Activated CD4-positive, alpha-beta T cell treated with anti-CD3 and anti-CD28 coated beads, Interleukin-2, Interleukin-4, amounts not matched to agents 100 ng/mL and 50 ng/mL, durations not matched to agents 16 hours and 8 hours (primary cell): ENCODE measurements at places on chromosomes 13 and 19.
A peak's percentile ranks its signal among the peaks of the same experiment; 100 is the strongest.

DNA sequence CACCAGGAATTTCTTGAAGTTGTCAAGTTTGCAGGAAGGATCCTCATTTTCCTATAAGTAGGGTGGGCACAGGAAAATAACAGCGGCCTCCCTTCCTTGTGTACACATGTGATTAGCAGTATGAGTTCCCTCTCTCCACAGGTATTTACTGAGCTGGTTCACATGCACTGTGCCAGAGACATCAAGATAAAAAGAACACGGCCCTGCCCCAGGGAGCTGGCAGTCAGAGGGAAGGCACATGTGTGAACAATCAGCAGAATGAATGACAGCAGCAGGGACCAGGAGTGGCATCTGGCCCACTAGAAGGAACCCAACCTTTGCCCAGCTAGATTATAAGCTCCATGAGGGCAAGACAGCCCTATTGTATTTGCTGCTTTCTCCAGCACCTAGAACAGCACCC lies 13.9 kb downstream of the DOCK9 start:
- DNase-seq, result no peak

GRCh38 chr13:28475916-28476725 lies 18.8 kb downstream of the FLT1 start:
- no peak for DNase-seq

- DNase-seq, result no peak
Measured at GRCh38 chr19:29539131-29539530, 13.3 kb downstream of the VSTM2B start.

- DNase-seq, result no peak
Measured at GRCh38 chr13:114032126-114032799, 58.4 kb upstream of the C13orf46 start.

DNA sequence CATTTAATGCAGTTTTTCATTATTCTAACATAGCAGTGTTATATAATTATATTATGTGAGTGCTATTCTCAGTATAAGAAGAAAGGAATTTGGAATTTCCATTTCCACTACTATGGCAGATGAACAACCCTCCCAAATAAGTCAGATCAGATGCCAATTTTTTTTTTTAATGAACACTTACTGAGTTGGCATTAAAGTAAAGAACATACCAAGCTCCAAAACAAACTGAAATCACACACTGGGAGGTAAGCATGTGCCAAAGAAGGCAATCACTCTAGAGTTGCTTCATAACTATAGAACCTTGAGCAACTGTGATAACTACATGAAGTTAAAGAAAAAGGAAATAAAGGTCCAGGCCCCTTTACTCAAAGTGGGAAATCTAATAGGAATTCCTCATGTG lies 90.3 kb downstream of the RNF17 start:
- DNase-seq, result no peak

DNA sequence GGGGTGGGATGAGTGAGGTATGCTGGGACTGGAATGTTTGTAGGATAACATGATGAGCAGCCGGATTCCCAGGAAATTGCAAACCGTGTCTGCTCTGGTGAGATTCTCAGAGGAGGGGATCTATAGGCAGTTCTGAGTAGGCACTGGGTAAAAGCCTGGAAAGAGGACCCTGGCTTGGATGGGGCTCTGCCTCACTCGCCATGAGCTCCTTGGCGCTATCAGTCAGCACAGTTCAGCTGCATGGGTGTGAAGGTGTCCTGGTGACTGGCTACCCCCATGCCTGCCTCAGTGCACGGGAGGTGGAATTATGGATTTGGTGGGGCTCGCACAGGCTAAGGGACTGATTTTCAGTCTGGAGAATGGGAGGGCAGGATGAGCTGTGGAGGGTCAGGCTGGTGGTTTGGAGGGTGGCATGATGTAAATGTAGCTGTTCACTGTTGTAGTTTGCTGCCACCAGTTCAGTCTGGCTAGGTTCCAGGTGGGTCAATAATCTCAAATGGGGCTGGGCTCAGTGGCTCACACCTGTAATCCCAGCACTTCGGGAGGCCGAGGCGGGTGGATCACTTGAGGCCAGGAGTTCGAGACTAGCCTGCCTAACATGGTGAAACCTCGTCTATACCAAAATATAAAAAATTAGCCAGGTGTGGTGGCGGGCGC lies 9.2 kb upstream of the ZNF627 start:
- no peak for DNase-seq

GRCh38 chr19:46828484-46828883 lies 22.2 kb downstream of the AP2S1 start:
- no peak for DNase-seq

DNA sequence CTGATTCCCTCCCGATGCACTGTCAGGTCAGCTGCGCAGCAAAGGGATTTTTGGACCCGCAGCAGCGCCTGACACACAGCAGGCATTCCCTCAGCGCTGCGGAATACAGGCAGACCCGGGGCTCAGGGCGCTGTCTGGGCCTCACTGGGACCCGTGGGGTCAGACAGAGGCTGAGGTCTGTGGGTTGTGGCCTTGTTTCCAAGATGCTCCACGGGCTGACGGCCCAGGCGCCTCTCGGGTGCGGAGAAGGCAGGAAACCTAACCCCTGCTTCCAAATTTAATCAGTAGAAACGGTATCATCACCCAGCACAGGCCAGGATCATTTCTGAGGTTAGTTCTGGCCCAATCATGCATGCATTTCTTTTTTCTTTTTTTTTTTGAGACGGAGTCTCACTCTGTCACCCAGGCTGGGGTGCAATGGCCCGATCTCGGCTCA lies 686 bp upstream of the RNF126 start:
- no peak for DNase-seq

DNA sequence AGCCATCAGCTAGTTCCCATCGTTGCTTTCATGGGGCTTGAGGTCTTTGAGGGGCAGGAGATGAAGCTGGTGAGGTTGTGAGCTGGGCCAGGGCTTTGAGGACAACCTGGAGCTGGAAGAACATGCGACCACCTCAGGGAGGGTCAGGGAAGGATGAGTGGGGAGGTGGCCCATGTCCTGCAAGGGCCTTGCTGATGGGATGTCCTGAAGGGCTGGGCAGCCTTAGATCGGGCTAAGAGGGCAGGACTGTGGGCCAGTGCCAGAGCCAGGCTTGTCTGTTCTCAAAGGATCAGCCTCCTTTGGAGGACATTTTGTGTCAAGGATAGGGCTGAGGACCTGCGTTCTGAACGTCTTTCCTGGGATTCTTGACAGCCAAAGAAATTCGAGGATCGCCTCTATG lies 10.5 kb downstream of the CYTH2 start:
- DNase-seq, result no peak

GRCh38 chr13:113216254-113217048 lies 7.0 kb downstream of the CUL4A start:
- no peak for DNase-seq

- DNase-seq, result no peak
Measured at GRCh38 chr13:92265408-92265807, 867.0 kb downstream of the GPC5 start.

GRCh38 chr13:106373304-106373988 lies 162.0 kb downstream of the EFNB2 start:
- no peak for DNase-seq

DNA sequence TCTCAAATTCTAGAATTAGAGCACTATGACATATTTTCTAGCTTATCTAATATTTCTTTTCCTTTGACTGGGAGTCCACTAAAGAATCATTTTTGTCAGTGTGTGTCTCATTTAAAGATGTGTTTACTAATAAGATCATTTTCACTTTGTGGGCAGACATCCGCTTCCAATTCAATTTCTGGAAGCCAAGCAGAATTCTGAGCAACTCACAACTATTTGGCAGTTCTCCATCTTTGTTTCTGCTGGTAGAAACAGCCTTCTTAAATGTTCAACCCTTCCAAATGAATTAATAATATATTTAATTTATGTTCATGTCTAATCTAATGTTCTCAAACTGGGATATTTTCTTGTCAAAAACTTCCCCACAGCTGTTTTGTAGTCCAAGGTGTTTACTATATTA lies 411.8 kb downstream of the KCTD12 start:
- no peak for DNase-seq

- DNase-seq, result no peak
Measured at GRCh38 chr13:47455626-47456025, 545.4 kb downstream of the SUCLA2 start.

DNA sequence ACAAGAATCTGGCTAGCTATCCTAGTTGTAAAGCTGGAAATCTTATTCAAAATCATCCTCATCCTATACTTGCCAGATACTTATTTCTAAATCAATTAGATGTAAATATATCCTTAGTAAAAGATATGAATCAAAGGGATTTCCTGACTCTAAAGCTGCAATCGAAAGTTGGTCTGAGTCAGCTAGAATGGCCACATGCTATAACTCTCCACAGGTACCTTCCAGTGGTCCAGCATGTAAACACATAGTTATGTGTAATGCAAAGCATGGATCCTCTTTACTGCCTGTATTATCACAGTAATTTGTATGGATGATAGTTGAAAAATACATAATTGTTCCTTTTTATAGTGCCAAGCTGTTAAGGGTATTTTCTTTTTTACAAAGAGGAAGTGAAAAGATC lies 27.4 kb downstream of the SLITRK6 start:
- DNase-seq, result no peak

- no peak for DNase-seq
Measured at GRCh38 chr13:42022336-42022735, 26.1 kb upstream of the DGKH start.

DNA sequence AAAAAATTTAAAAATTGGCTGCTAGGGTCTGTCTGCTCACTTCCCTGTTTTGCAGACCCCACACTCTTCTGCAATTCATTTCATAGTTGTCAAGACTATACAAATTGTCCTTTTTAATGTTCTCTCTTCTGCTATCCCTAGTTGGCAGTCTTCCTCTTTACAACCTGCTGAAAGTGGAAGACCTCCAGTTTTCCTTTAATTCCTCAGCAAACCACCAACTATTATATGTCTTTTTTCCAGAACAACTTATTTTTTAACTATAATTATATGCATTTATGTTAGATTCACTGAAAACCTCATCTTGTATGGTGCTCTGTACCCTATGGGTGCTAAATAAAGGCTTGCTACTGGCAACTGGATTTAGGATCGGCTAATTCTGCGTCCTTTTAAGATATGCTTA lies 1.1 kb upstream of the PHF11 start:
- no peak for DNase-seq

- no peak for DNase-seq
Measured at GRCh38 chr19:13010038-13010991, 15.0 kb downstream of the NFIX start.

DNA sequence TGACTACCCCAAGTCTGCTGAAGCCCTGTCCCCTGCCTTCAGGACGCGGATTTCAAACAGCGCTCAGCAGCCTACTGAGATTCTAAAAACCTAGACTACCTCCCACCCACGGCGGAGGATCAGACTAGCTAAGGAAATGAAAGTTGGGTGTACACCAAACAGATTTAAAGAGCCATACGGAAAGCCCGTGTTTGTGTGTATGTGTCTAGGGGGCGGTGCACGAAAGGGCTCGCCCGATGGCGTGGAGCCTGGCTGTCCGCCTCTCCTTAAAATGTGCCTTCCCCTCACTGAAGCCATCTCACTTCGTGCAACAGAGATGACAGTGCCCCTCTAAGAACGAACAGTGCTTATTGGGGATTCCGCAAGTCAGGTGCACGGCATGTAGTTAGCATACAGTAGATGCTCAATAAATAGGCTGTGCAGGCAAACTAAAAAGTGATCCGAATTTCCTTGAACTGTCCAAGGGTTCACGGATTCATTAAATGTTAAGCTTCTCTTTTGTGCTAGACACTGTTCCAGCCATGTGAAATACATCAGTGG lies 639 bp downstream of the LENG1 start:
- DNase-seq, result peak; percentile 30

GRCh38 chr19:49637821-49638738 lies 1.9 kb downstream of the RRAS start:
- DNase-seq, result no peak

GRCh38 chr19:1511318-1512317 lies 1.2 kb downstream of the ADAMTSL5 start:
- no peak for DNase-seq

DNA sequence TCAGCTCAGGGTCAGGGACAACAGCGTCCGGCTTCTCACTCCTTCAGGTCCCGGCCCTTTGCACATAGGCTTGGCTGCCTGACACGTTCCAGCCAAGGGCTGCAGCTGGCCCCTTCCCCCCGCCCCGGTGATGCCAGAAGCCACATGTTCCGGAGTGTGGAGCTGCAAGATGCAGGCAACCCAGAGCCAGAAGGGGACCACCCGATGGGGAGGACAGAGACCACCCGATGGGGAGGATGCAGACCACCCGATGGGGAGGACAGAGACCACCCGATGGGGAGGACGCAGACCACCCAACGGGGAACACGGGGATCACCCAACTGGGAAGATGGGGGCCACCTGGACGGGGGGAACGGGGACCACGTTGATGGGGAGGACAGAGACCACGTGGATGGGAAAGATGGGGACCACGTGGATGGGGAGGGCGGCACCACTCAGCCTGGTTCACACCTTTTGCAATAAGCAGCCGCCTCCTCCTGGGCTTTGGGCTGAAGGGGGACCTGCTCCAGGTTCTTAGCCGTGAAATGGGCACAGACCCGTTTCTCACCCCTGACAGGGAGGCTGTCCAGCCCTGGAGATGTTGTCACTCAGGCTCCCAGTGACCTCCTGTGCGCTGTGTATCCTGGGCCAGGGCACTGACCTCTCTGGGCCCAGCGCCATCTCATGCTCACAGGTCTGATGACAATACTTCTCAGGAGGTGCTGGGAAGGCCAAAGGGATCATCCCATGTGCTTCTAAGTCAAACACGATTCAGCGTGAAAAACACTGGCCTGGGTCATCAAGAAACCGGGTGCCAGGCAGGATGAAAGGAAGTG lies 34.5 kb downstream of the C13orf46 start:
- DNase-seq, result no peak

- DNase-seq, result no peak
Measured at GRCh38 chr13:50970956-50971355, 61.4 kb downstream of the RNASEH2B start.

DNA sequence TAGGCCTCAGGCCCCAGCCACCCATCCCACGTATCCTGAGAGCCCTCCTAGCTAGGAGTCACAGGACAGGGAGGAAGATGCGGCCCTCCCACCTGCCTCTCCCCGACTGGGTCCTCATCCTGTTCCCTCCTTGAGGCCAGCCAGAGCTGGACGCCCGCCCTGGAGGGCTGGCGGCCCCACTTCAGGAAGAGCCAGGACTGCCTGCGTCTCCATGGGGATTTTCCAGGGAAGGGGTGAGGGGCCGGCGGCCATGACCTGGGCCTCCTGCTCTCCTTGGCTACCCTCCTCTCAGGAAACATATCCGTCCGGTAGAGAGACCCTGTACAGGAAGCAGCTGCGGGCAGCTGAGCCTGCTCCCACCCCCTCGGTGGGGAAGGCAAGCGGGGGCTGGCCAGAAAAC lies 11.3 kb upstream of the PRKD2 start:
- no peak for DNase-seq

GRCh38 chr13:112154301-112155060 lies 87.5 kb downstream of the SOX1 start:
- DNase-seq, result no peak
